Amniotic stem cell (primary cell): ENCODE measurements at places on chromosomes 6 and 20.

GRCh38 chr20:47326658-47327268 lies 29.7 kb downstream of the ZMYND8 start:
- no peak for DNase-seq

- no peak for DNase-seq
Observed at GRCh38 chr20:8318965-8319625, 187.0 kb downstream of the PLCB1 start.

- peak; percentile 3 for DNase-seq
Observed at GRCh38 chr20:10679269-10679668, 5.5 kb upstream of the JAG1 start.

GRCh38 chr20:25669826-25670422 lies 26.7 kb downstream of the ZNF337 start:
- DNase-seq, result peak; percentile 24

GRCh38 chr6:30883685-30884520 lies at the start of gene DDR1:
DDR1 (plus strand) TSS chr6:30884519; CDS start chr6:30888730, 4,211 bp downstream.
- DNase-seq, result no peak

DNA sequence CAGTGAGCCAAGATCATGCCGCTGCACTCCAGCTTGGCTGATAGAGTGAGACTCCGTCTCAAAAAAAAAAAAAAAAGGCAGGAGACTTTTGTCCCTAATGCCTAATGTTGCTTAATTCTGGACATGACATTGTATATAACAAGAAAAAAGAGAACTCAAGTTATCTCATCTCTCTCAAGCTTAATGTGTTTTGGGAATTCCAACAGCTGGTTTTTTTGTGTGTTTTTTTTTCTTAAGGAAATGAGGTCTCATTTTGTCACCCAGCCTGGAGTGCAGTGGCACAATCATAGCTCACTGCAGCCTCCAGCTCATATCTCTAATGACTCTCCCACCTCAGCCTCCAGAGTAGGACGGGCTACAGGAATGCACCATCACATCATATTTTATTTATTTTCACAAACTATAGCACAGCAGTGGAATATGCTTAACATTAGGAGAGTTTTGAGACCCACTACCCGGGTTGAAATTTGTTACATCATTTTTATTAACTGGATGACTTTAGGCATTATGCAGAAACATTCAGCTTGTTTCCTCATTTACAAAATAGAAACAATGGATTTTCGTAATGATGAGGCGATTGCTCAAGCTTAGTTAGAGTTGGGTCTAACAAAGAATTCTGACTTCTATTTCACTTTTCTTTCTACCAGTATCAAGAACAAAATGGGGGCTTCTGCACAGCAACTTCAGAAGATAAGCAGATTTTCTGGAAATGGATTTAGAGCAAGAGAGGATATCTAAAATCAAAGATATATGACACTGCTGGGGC lies 104.1 kb upstream of the BTN3A2 start:
- no peak for DNase-seq

DNA sequence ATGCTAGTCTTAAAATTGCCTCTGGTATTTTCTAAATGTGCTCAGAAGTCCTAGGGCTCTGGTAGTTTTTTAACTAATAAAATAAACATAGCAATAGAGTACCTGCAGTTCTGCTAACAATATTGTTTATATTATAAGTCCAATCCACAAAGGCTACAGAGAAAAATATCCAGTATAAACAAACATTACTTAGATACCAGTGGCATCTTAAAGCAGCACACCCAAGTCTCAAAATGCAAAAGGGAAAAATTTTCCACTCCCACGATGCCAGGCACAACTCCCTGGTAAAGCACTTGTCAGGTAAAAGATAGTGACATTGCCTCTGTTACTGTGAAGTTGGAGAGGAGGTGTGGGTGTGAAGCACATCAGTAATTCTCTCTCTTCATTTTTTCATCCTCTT lies 123.3 kb downstream of the OGFRL1 start:
- DNase-seq, result no peak

DNA sequence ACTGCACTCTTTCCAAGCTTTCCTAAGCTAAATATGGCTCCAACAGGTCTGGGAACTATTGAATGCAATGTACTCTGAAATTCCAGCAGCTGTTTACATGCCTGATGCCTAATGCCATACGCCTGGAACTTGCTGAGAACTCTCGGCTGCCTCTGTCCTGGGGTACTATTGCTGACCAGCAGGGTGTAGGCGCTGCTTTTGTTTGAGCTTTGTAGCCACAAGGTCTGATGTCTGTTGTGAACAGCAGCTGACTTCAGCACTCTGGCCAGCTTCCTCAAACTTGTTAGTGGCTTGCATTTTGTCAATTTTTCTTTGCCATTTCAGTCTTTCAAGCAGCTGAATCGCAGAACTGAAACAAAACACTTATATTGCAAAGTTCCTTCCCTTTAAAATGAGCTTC lies 26.7 kb downstream of the SAYSD1 start:
- DNase-seq, result no peak

GRCh38 chr6:57147401-57147800 lies 24.7 kb upstream of the BAG2 start:
- DNase-seq, result no peak

GRCh38 chr20:4952229-4952628 lies 49.1 kb downstream of the SLC23A2 start:
- DNase-seq, result no peak

- DNase-seq, result no peak
Observed at GRCh38 chr20:3193806-3194616, 10.5 kb downstream of the DDRGK1 start.

DNA sequence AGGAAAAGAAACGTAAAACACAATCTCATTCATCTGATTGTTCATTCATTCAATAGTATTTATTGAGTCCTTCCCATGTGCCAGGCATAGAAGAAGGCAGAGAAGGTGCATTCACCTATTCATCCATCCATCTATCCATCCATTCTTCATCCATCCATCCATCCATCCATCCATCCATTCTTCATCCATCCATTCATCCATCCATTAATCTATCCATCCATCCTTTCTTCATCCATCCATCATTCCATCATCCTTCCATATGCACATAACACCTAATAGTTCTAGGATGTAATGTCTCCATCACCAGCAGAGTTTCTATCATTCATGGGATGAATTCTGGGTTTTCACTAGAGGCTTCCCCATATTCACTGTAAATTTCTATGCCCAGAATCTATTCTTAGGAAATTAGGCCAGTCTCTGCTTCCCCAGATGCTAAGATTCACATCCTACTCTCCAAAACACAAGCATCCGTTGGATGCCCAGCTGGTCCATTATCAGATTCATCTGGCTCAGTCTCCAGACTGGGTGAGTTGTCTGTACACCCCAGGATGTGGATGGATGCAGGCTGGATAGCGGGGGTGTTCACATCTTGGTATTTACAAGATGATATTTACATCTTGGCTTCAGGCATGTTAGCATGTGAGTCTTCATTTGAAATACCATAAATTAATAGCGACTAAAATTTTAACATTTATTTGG lies 517.7 kb upstream of the SULF2 start:
- no peak for DNase-seq

GRCh38 chr20:56443654-56444540 lies 24.5 kb upstream of the RTF2 start:
- peak; percentile 20 for DNase-seq

DNA sequence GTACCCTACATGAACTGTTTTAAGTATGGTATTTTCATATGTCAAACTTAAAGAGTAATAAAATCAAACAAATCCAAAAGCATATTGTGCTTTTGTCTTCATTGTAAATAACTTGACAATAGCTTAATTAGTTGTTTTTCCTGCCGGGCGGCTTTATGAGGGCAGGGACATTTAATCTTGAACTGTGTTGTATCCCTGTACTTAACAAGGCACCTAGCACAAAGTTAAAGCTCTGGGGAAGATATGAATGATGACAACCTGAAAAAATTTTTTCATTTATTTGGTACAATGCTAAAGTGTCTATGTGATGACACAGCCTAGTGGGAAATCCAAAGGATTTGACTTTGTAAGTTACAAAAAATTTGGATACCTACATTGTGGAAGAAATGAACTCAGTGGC lies 502 bp upstream of the HACE1 start:
- DNase-seq, result no peak

DNA sequence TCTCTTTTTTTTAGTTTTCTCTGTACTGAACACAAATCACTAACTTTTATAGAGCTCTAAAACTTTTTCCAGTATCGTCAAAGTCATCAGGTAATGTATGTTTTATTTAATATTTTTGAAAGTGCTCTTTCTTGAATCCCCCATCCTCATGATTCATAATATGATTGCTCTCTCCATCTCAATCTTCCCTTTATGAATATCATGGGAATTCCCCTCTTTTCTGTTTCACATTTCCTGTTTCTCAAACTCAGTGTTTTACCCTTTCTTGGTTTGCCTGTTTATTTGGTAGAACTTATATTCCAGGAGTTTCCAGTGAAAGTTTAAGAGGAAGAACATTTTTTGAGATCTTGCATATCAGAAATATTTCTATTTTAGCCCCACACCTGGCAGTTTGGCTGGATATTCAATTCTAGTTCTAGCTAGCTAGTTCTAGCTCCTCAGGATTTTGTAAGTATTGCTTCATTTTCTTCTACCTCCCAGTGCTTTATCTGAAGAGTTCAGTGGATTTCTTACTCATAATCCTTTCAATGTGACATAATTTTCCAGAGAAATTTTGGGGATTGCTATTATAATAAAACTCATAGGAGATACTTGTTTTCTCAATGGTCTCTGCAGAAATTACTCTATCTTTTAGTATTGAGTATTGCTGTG lies 6.1 kb upstream of the C6orf58 start:
- no peak for DNase-seq

- DNase-seq, result no peak
Observed at GRCh38 chr6:162625846-162626540, 101.6 kb downstream of the PRKN start.

DNA sequence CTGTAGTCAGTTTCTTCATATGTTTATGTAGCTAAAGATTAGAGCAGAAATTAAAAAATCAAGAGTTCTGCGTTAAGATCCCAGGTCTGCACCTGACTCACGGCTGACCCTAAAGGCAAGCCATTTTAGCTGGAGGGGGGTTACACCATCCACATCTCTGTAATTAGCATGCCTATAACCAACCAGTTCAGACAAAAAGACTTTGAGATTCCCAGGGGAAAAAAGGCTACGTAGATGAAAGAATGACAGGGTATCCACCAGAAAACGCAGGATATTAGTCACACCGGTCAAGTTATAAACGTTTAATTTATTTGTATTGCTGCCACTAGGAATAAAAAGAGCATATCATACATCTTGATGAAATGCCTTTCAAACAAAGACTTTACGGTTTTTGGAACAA lies 299.1 kb downstream of the FOXC1 start:
- no peak for DNase-seq

- no peak for DNase-seq
Observed at GRCh38 chr6:108604156-108604555, 43.4 kb downstream of the FOXO3 start.

DNA sequence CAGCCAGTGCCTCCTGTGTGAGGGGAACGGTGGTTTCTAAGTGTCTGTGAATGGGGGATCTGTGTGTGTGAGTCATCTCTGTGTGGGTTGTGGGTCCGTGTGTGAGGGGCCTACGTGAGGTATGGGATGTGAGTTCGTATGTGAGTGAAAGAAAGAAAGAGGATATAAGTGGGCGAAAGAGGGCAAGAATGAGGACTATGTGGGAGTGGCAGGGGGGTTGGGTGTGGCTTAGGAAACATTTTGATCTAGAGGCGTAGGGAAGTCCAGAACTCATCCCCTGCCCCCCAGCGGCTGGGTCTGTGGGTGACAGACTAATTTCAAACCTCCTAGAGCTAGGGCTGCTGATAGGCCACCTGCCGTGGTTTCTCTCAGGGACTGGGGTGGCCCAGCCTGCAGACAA lies 35.5 kb downstream of the DHX35 start:
- DNase-seq, result no peak

DNA sequence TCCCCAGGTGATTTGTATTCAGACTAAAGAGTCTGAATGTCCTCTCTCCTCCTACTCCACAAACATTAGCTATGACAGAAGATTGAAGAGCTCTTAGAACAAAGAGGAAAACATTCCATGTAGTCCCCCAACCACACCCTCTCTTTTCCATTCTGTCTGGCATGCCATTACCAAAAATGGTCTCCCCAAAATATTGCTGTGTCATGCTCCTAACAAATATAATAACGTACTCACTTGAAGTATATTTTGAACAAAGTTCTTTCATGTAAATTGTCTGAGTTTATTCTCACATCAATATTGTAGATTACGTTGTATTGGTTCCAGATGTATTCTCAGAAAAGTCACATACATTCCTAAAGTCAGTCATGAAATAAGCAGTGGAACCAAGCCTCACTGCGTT lies 467.3 kb upstream of the IRAK1BP1 start:
- no peak for DNase-seq

- DNase-seq, result no peak
Observed at GRCh38 chr6:51996296-51996947, 91.0 kb downstream of the PKHD1 start.

GRCh38 chr6:8000188-8000596 lies 64.0 kb downstream of the BLOC1S5 start:
- no peak for DNase-seq

- no peak for DNase-seq
Observed at GRCh38 chr6:41584205-41584604, 38.0 kb downstream of the FOXP4 start.

- DNase-seq, result no peak
Observed at GRCh38 chr6:159640722-159641482, 52.1 kb downstream of the SOD2 start.

DNA sequence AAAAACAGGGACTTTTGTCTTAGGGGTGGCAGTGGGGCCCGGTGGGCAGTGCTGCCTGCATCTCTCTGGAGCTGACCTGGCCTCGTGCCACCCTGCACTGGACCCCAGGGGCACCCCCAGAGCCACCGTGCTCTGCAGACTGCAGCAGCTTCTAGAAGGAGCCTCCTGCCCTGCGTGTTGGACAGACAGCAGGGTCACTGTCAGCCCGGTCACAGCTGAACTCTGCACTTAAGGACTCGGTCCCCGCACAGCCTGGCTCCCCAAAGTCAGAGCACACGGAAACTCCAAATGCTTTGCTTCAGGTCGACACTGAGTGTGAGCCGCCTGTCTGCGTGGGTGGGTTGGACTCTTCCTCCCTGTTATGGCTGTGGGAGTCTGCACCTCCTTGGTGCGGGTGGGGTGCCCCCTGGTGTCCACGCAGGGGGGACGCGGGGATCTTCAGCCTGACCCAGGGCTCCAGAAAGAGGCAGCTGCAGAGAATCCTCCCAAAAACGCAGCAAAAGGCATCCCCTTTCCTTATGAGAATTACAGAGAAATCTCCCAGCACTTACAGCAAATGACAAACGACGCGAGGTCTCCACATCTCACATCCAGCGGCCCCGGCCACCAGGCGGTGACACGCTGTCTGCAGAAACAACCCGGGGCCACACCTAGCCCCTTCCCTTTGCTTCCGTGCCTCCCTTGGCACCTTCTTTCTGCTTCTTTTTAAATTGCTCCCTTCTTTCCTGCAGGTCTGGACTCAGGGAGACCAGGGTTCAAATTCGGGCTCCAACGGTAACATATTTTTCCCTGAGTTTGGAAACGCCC lies 36.3 kb upstream of the DACT2 start:
- DNase-seq, result no peak

DNA sequence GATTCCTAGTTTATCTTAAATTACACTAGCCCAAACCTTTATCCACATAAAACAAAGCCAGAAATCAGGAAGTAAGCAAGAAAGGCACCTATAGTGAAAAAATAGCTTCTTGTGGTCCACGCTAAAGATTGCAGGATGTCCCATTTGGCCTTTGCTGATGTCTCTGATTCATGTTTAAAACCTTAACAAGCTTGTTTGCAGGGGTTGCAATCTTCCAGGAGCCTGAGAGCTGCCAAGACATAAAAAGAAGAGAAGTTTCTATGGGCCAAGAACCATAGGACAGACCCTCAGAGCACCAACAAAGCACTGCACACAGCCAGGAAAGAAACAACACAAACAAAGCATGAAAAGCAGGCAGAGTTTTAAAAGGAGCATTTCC lies 49.4 kb downstream of the ADAT2 start:
- no peak for DNase-seq
